ENCODE measurements at places on chromosomes 5 and 9.

- H3K27me3 ChIP-seq: no peaks in the 10 kb centered on the region
- DNase-seq: no peak
- H3K27ac ChIP-seq: no peak overlapping the region
- H3K4me1 ChIP-seq: no peaks in the 10 kb centered on the region
These were observed 613.4 kb downstream of the IRX1 start for GRCh38 chr5:4208996-4209395.

DNA sequence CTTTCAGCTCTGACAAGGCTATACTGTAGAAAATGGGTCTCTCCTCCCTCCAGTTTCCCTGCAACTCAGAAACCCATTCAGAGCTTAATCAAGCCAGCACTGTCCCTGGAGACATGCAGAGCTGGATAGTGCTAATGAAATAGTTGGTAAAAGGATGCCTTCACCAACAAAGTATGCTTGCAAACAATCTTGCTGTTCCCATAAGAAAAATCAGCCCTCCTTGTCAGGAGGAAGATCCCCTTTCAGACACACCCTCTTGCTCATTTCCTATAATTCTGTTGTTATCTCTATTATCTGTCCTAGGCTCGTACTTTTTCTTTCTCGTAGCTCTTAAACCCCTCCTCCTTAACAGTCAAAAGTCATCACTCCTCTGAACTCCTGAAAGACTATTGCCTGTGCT is 9.9 kb upstream of the OSMR start:
- DNase-seq: no peak
- H3K27me3 ChIP-seq: no peaks in the 10 kb centered on the region
- no peaks in the 10 kb centered on the region for H3K36me3 ChIP-seq
- peak overlapping the region; percentile 12 for H3K27ac ChIP-seq
- no peak overlapping the region for H3K4me3 ChIP-seq
- H3K4me1 ChIP-seq: peaks cover 25% of the 10 kb centered on the region

GRCh38 chr5:45862763-45863162 is 166.6 kb upstream of the HCN1 start:
- H3K27ac ChIP-seq: no peak overlapping the region
- no peak for DNase-seq
- no peaks in the 10 kb centered on the region for H3K4me1 ChIP-seq
- H3K36me3 ChIP-seq: no peaks in the 10 kb centered on the region

- peaks cover 12% of the 10 kb centered on the region for H3K4me1 ChIP-seq
- no peak overlapping the region for H3K4me3 ChIP-seq
- no peaks in the 10 kb centered on the region for H3K27me3 ChIP-seq
- H3K27ac ChIP-seq: no peak overlapping the region
These were observed 24.5 kb downstream of the IGIP start for GRCh38 chr5:140150201-140150600.

DNA sequence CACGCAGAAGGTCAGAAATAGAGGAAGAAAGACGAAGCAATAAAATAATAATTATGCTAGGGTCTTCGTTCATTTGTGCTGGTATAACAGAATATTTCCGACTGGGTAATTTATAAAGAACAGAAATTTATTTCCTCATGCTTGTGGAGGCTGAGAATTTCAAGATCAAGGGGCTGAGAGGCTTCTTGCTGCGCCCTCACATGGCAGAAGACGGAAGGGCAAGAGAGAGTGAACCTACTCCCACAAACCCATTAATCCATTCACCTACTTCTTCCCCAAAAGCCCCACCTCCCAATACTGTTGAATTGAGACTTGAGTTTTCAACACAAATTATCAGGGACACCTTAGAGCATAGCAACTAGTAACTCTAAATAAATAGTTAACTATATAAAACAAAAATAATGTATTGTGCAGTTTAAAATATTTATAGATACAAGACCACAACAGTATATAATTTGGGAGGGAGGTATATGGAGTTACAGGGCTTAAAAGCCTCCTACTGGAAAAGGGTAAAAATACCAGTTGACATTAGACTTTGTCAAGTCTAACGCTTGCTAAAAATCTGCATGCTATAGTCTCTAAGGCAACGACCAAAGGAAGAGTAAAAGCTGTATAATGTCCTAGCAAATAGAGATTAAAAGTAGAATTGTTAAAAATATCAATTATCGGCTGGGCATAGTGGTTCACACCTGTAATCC is 40.3 kb upstream of the NAA35 start:
- no peaks in the 10 kb centered on the region for H3K36me3 ChIP-seq
- DNase-seq: no peak
- H3K4me3 ChIP-seq: no peak overlapping the region
- H3K27me3 ChIP-seq: no peaks in the 10 kb centered on the region
- H3K27ac ChIP-seq: no peak overlapping the region
- no peaks in the 10 kb centered on the region for H3K4me1 ChIP-seq

DNA sequence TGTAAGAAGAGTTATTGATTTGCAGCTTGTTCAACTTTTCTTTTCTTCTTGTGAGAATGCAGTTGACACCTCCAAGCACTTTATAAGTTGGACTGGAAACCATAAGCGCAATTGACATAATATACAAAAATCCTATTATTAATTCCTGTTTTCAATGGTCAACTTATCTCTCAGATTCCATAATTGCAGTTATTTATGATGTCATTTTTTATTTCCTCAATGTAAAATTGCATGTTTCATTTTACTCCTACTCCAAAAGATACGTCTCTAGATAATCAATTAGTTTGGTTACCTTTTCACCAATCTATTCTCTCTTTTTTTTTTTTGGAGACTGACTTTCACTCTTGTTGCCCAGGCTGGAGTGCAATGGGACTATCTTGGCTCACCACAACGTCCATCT is 1416.1 kb upstream of the CDH6 start:
- H3K4me3 ChIP-seq: no peak overlapping the region
- DNase-seq: no peak
- no peaks in the 10 kb centered on the region for H3K27me3 ChIP-seq
- no peaks in the 10 kb centered on the region for H3K4me1 ChIP-seq

DNA sequence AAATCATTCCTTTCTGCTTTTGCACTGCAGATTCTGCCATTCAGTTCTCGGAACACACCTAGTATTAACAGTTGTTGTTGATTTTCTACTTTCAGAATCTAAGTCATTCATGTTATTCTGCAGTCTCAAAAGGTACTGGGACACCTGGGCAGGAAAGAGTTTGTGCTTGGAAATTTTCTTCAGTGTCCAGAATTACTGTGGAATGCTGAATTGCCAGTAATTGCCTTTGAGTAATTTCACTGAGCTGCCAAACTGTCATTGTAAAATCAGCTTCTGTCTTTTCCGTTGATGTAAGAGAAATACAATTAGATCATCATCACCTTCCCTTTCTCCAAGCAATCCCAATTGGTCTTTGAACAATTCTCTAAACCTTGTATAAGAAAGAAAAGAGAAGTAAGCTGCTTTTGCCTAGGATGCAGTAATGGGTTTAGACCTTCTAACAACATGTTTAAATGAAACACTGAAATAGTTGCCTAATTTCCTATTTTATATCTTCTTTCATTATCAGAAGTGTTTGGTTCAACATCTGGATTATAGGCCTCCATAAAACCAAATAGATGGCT is 75.7 kb upstream of the TGFBR1 start:
- no peak overlapping the region for H3K4me3 ChIP-seq
- peaks cover 77% of the 10 kb centered on the region for H3K36me3 ChIP-seq
- H3K27ac ChIP-seq: no peak overlapping the region

GRCh38 chr9:116873937-116874914 is 187.1 kb downstream of the TRIM32 start:
- no peak overlapping the region for H3K4me3 ChIP-seq
- DNase-seq: no peak
- no peak overlapping the region for H3K27ac ChIP-seq

GRCh38 chr9:87991151-87991870 is 17.0 kb upstream of the CDK20 start:
- no peaks in the 10 kb centered on the region for H3K27me3 ChIP-seq
- H3K36me3 ChIP-seq: no peaks in the 10 kb centered on the region
- no peak overlapping the region for H3K4me3 ChIP-seq

DNA sequence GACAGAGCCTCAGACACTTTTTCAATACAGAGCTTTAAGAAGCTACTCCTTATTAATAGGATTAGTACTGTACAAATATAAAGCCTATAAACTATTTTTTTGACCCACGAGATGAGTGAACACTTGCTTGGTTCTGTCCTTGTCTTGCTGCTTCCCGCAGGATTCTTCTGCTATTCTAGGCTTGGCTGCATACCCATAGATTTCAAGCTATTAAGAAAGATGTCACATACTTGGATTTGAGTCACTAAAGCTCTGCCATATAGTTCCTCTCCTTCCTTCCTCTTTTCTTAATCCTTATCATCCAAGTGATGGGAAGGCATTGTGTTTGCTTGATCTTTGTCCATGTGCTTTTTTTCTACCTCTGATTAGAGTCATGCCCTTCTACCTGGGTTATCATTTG is 361.2 kb upstream of the TRPC7 start:
- no peak overlapping the region for H3K27ac ChIP-seq
- no peaks in the 10 kb centered on the region for H3K27me3 ChIP-seq
- DNase-seq: no peak
- H3K4me3 ChIP-seq: no peak overlapping the region
- no peaks in the 10 kb centered on the region for H3K4me1 ChIP-seq

DNA sequence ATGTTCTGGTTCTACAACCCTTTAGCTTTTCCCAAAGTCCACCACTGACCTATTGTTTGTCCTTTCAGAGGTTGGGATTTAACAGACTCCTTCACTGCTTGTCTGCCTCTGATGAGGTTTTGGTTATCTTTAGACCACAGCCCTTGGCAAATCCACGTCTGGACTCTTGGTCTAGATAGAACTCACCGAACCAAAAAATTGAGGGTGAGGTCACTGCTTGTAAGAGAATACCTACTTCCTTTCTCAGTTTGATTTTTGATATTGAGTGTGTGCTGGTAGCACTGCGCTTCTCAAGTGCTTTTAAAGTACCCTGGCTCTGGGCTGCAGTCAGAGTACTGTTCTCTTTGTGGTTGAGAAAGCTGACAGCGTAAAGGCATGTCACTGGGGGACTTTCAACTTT is 61.7 kb downstream of the JMY start:
- no peak overlapping the region for H3K27ac ChIP-seq
- no peak overlapping the region for H3K4me3 ChIP-seq
- no peaks in the 10 kb centered on the region for H3K4me1 ChIP-seq
- DNase-seq: no peak
- H3K27me3 ChIP-seq: no peaks in the 10 kb centered on the region

GRCh38 chr9:124598048-124598447 is 90.8 kb upstream of the NR5A1 start:
- H3K4me3 ChIP-seq: no peak overlapping the region
- no peak overlapping the region for H3K27ac ChIP-seq
- no peaks in the 10 kb centered on the region for H3K36me3 ChIP-seq
- H3K4me1 ChIP-seq: peaks cover 12% of the 10 kb centered on the region
- DNase-seq: no peak

DNA sequence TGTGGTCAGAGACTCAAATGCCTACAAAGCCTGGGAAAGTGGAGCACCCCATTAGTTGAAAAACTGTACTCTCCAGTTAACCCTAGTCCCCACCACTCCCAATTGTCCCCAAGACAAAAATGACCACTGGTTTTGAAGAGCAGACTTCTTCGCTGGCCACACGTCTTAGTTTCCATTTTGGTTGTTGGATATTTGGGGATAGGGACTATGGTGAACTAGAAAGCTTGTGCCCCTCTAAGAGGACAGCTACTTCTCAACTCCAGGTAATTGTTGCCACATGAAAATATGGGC is 109.4 kb upstream of the SPRY4 start:
- H3K4me1 ChIP-seq: no peaks in the 10 kb centered on the region
- no peaks in the 10 kb centered on the region for H3K27me3 ChIP-seq
- no peak overlapping the region for H3K4me3 ChIP-seq
- H3K27ac ChIP-seq: peak overlapping the region; percentile 0
